ENCODE measurements at places on chromosomes 2 and 18.

- DNase-seq, result no peak
These were observed 81.8 kb downstream of the TNS1 start for GRCh38 chr2:217920879-217921603.

GRCh38 chr2:215362562-215362904 lies 50.7 kb downstream of the ATIC start:
- no peak for DNase-seq

GRCh38 chr2:148021886-148022285 lies 995 bp downstream of the MBD5 start:
- DNase-seq, result no peak

GRCh38 chr18:25234740-25235345 lies 117.1 kb downstream of the ZNF521 start:
- DNase-seq, result no peak
